ENCODE measurements at places on chromosomes 1 and 21.

- DNase-seq: no peak
Observed at GRCh38 chr1:212634252-212634651, 25.7 kb downstream of the ATF3 start.

GRCh38 chr1:26291433-26291832 is 11.5 kb downstream of the SH3BGRL3 start:
- DNase-seq: no peak

- DNase-seq: no peak
Observed at GRCh38 chr1:203589595-203589994, 37.0 kb upstream of the ATP2B4 start.

GRCh38 chr1:225987491-225988316 is 11.4 kb downstream of the SDE2 start:
- DNase-seq: peak; percentile 25

- peak; percentile 58 for DNase-seq
Observed at GRCh38 chr1:154453574-154454352, 48.3 kb upstream of the TDRD10 start.

DNA sequence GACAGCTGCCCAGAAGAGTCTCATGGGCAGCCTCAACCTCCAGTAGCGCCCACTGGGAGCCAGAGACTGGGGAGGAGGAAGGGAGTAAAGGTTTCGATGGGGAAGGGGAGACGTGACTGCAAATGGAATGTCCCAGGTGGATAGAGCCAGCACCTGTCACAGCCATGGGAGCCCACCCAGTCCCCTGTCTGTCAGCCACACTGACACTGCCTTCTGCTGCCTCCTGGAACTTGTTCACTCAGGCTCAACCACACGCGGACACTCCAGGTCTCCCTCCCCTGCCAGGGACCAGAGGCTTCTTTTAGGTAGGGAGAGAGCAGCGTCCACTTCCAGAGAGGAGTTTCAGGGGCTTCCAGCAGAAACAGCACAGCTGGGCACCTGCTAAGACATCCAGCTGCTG is 346.3 kb downstream of the NPHP4 start:
- DNase-seq: no peak

DNA sequence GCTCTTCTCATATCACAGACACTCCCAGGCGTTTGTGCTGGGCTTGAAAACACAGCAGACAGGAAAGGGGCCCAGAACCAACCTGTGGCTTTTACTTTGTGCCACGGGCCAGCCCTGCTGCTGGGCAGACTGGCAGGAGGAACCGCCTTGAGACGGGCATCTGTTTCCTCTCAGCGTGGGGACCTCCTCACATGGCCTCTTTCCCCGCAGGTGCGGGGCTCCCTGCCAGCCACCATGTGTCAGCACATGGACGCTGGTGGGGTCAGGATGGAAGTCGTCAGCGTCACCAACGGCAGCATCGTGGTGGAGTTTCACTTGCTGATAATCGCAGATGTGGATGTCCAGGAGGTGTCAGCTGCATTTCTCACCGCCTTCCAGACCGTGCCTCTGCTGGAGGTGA is 47.8 kb downstream of the UMODL1 start:
- no peak for DNase-seq

DNA sequence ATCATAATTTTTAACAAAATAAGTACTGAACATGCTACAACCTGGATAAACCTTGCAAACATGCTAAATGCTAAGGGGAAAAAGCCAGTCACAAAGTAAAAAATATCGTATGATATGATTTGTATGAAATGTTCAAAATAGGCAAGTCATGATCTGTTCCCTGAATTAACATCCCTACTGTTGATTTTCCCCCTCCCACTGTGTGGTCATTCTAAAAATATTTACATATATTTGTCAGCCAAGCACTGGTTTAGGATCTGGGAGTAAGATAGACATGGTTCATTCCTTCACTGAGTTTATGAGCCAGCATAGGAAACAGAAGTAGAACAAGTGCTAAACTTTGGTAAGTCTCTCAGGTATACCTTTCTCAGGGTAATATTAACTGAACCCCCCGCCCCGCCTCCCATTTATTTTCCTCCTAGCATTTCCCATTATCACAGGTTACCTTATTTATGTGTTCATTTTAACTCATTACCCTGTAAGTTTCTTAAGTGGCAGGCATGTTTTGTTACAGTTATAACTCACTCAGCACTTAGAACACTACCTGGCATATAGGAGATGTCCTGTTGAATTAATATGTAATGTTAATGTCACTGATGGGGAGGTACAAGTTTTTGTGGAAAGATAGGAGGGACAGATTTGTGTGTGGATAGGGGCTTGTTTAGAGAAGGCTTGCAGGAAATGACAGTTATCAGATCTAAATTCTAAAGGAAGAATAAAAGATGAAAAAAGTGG is 12.3 kb downstream of the UQCRH start:
- DNase-seq: no peak

GRCh38 chr1:222940095-222940494 is 125.3 kb downstream of the DISP1 start:
- DNase-seq: no peak

- DNase-seq: no peak
Observed at GRCh38 chr1:151829352-151830046, 2.1 kb downstream of the RORC start.

DNA sequence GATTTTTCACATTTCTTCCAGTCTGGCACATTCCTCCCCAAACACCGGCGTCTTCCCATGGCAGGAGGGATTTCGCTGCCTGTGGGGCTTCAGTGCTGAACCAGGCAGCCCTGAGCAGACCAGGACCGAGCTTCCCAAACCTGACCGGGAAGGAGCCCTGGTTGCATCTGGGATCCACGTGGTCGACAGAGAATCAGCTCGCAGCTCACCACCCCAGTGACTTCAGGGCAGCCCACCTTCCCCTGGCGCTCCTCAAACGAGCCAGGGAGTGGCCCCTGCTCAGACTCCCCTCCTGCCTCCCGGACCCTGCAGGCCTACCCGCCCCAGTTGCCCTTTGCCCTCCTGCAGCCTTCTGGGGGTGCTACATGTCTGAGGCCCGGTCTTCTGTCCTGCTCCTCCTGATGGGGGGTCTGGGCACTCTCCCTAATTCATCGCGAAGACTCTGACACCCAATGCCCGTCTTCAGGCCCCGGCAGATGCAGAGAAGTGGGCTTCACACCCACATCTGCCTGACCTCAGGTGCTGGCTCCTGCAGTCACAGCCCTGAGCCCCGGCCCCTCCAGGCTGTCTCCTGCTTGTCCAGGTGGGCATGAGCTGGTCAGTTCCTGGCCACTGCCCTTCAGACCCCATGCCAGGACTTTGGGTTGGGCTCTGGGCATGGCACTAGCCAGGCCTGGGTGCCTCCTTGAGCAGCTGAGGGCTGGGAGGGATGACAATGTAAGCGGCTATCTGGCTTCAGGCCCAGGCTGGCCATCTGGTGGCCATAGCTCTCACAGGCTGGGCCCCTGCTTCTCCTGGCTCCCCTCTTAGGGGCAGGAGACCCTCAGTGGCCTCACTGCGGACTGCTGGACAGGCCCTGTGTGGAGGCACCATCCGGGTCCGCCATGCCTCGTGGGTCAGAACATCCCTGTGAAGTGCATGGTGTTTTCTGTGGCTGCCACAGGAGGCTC is 26.1 kb upstream of the PRSS38 start:
- DNase-seq: no peak

- DNase-seq: peak; percentile 100
Observed at GRCh38 chr1:41516168-41517061, 31.9 kb upstream of the EDN2 start.

GRCh38 chr1:114178936-114179335 is 25.3 kb upstream of the SYT6 start:
- DNase-seq: no peak

DNA sequence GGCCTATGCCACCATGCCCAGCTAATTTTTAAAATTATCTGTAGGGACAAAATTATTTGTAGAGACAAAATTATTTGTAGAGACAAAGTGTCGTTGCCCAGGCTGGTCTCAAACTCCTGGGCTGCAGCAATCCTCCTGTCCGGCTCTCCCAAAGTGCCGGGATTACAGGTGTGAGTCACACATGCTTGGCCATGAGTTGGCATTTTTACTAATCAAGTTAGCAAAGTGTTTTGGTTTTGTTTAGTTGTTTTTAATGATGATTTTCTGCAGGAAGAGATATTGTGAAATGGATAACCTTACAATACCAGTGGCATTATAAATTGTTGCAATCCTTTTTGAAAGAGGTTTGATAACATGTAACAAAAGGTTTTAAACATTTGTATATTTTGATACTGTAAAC is 65.3 kb upstream of the MAGI3 start:
- DNase-seq: no peak

DNA sequence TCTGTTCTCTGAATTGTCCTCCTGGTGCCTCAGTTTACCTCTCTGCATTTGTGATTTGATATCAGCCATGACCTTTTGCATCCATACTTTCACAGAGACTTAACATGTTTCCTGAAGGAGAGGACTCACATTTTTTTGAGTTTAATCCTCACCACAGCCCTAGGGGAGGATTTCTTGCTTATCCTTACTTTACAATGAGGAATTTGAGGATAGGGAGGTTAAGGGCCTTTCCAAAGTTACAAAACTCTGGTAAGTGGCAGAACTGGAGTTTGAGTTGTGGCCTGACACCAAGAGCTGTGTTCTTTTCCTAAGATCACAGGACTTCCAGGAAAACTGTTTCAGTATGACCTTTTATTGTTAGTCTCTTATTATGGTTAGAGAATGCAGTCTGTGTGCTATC is 34.2 kb downstream of the TNFRSF8 start:
- no peak for DNase-seq

DNA sequence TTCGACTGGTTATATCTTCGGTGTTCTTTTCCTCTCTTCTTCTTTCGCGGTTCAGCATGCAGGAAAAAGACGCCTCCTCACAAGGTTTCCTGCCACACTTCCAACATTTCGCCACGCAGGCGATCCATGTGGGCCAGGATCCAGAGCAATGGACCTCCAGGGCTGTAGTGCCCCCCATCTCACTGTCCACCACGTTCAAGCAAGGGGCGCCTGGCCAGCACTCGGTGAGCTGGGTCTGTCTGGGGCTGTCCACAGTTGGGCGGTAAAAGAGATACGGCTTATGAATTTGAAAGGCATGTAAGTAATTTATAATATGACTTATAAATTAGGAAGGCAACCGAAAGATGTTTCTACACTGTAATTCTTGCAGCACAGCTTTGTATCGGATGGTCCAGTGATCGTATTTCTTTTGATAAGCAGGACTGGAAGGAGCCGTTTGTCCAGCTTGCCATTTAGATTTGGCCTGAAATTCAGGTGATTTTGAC is 334 bp downstream of the CTH start:
- no peak for DNase-seq

DNA sequence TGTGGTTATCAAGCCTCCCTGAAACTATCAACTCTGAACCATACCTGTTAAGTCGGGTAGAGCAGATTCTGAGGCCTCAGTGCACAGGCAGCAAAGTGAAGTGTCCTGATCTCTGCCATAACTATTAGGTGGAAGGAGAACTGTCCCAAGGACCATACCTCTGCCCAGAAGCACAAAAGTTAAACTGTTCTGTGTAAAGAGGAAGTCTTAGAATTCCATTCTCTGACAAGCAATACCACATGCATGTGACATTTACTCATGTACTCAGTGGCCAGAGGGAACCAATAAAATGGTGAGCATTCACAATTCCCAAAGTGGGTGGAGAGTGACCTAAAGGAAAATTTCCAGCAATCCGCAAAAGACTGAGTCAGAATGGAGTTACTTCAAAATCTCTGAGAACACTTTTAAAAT is 61.0 kb downstream of the TOR3A start:
- no peak for DNase-seq

- no peak for DNase-seq
Observed at GRCh38 chr1:109996476-109996875, 11.9 kb downstream of the AHCYL1 start.

GRCh38 chr1:220701974-220702373 is 11.8 kb downstream of the C1orf115 start:
- no peak for DNase-seq

- DNase-seq: peak; percentile 8
Observed at GRCh38 chr1:45478121-45478814, 12.7 kb downstream of the TESK2 start.

- no peak for DNase-seq
Observed at GRCh38 chr1:228081144-228081543, 1.4 kb upstream of the ARF1 start.

- DNase-seq: no peak
Observed at GRCh38 chr1:205754857-205755256, 4.9 kb upstream of the NUCKS1 start.

DNA sequence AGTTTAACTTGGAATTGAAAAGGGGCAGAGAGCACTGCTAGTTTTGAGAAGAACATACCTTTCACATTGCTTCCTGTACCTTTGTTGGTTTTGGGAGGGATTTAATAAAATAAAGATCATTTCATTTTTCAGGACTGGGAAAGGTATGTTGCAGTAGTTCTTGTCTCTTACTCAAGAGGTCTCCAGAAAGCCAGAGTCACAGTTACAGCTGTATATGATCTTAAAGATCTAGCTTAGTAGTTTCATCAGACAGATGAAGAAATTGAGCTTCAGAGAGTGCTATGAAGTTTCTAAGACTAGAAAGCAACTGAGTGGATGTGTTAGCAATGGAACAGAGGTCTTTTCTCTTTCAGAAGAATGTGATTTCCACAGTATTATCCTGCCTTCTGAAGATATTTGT is 1.0 kb downstream of the OR10K2 start:
- no peak for DNase-seq

- no peak for DNase-seq
Observed at GRCh38 chr1:162151900-162152829, 82.7 kb downstream of the NOS1AP start.

DNA sequence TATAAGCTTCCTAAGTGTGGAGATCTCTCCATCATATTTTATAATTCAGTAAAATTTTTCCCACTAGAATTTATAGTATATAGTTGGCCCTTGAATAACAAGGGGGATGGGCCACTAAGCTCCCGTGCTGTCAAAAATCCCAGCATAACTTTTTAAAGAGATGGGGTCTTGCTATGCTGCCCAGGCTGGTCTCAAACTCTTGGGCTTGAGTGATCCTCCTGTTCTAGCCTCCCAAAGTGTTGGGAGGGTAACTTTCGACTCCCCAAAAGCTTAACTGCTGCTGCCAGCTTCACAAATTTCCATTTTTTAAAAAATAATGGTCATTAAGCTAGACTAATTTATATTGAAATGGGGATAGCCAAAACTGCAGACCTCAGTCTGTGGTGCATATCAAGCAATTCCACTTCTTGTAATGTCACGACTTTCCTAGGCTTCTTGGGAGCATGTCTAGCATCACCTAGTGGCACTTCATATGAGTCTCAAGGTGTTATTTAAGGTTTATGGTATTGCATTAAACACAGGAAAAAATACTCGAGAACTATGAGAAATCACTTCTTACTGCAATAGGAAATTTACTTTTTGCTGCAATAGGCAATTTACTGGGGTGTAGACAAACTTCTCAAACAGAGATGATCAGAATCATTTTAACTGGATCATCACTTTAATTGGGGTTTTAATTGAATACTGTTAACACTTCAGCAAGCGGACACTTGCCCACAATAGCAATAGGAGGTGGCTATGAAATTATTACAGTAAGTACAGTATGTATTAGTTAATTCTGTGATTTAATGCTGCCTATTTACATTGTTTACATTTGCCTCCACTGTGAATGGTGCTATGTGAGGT is 19.3 kb upstream of the ACTA1 start:
- no peak for DNase-seq

DNA sequence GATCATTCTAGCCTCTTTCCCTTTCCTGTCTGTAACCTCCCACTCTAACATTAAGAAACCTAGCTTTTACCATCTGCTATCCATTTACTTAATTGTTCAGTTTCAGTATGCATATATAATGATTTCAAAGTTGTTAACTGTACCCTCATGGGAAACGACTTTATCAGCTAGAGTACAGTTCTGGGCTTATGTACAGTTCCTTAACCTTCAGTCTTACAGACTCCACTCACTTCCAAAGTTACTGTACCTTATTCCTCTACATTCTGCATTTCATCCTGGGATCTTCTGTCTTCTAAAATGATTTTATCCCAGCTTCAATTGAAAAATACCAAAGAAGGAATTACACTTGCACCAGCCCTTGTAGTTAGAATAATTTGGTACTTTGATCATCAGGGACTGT is 108.7 kb upstream of the KCNE2 start:
- no peak for DNase-seq

All from NCI-H2029 (cell line).